CD4-positive, alpha-beta T cell treated with Interleukin-1 beta for 1 hour (primary cell): ENCODE measurements at places on chromosomes 6 and 20.

- DNase-seq: no peak
Observed at GRCh38 chr6:137025786-137026730, 18.7 kb downstream of the IL20RA start.

DNA sequence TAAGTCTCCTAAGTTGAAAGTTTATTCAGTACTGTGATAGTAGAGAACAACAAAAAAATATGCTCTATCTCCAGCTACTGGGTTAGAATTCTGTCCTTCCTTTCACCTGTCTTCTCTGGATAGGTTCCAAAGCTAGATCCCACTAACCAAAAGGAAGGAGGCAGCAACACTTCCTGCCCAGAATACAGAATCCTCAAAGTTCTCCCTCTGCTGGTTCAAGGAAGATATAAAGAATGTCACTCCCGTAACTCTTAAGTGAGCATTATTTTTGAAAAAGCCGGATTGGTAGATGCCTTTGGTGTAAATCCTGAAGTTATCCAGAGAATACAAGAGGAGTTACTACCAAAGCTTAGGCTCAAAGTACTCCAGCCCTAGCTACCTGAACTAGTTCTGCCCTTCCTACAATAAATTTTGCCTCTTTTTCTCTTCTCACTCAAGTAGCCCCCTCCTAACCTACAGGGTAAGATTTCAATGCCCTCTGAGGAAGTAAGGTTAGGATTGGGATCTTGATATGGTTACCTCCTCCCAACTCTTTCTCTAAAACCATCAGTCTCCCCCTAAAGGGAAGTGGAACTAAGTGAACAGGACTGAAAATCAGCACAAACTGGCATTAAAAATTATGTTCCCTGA, 26.0 kb upstream of the CRIP3 start:
- no peak for DNase-seq

DNA sequence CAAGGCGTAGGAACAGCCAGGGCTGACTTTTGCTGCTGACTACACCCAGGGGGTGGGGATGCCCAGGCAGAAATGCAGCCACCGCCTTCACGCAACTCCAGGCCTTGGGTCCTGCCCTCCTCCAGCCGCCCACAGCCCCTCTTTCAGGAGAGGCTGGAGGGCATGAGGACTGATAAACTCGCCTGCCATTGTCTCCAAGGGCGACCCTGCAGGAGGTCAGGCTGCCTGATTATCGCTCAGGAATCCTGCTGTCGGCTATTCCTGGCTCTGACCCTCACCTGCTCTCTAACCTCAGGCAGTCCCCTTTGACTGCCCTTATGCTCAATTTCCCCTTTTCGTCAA, 62.0 kb upstream of the HDDC2 start:
- DNase-seq: no peak

DNA sequence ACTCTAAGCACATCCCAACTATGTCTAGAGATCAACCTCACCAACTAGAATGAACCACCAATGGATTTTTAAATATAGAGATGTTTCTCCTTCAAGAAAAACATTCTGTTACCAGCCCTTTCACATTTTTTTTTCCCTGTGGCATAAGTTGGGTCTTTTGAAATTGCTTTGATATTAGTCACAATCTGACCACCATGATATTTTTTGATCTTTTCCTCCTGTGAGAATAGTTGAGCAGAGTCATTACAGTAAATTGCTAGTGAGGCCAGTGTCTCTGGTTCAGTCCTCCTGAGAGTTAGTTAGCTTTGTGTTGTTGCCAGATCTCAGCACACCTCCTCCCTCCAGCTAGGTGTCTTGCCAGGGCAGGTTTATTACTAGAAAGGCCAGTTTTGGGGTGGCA, 79.7 kb upstream of the MYLIP start:
- no peak for DNase-seq

DNA sequence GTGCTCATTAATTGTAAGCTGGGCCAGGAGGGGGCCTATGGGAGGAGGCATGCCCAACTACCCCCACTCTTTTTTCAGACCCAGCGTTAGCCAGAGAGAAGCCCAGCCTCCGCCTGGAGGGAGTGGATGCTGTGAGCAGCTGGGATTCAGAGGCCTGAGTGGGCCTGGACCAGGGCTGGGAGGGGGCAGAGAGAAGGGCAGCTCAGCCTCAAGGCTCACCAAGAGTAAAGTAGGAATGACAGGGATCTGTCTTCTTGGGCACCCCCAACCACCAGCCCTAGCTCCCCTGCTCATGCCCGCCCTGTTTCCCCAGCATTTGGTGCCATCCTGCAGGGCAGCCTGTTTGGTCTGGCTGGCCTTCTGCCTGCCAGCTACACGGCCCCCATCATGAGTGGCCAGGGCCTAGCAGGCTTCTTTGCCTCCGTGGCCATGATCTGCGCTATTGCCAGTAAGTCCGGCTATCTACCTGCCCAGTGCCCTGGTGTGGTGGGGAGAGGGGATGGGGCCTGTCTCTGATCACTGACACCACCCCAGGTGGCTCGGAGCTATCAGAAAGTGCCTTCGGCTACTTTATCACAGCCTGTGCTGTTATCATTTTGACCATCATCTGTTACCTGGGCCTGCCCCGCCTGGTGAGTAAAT, 6.8 kb downstream of the SLC29A1 start:
- no peak for DNase-seq

DNA sequence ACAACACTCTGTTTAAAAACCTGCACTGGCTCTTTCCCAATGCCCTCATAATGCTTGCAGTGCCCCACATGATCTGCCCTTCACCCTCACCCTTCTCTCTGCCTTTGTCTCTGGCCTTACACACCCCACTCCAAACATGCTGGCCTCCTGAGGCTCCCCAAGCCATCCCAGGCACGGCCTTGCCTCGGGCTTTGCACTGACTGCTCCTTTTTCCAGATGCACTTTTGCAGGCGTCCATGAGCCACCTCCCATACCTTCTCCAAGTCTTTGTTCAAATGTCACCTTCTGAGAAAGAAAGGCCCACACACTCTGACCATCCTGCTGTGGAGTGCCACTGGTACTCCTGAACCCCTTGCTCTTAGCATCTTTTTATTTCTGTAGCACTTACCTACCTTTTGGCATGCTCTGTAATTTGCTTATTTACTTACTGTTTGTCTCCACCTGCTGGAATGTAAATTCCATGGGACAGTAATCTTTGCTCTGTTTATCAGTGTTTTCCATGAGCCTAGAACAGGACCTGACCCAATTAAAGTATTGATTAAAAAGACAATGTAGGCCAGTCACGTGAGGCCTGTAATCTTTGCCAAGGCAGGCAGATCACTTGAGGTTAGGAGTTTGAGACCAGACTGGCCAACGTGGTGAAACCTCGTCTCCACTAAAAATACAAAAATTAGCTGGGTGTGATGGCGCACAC, 30.7 kb downstream of the GFRA4 start:
- no peak for DNase-seq

DNA sequence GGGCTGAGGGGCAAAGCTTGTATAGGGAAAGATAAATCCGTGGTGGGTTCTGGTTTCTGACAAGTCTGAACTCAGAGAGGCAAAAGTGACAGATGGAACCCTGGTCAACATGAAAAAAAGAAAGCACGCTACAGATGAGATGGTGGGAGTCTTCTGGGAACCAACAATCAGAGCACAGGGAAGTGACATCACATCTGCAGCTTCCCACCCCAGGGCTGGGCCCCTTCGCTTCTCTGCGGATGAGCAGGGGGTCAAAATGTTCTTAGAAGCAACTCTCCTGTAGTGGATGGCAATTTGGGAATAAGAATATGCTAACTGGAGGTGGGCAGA, 129.2 kb upstream of the AKAP12 start:
- no peak for DNase-seq

DNA sequence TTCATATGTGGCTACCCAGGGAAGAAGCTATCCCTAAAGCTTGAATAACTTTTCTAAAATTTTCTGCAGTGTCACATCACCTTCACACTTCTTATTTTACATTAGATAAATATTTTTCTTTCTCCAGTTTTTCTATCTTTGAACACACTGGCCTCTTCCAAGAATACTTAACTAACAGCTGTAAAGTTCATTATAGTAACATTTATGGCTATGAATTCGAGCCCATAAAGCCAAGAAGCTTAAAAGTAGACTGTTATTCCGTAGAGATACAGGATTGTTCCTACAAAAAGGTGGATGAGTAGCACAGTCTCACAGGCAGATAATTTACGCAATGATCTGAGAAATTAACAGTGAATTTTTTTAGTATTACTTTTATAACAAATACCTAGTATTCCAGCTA, 55.7 kb upstream of the BMP5 start:
- DNase-seq: no peak

- DNase-seq: no peak
Observed at GRCh38 chr6:140178520-140178919, 804.1 kb upstream of the CITED2 start.

GRCh38 chr20:39670988-39671387, 708.8 kb downstream of the DHX35 start:
- DNase-seq: no peak

DNA sequence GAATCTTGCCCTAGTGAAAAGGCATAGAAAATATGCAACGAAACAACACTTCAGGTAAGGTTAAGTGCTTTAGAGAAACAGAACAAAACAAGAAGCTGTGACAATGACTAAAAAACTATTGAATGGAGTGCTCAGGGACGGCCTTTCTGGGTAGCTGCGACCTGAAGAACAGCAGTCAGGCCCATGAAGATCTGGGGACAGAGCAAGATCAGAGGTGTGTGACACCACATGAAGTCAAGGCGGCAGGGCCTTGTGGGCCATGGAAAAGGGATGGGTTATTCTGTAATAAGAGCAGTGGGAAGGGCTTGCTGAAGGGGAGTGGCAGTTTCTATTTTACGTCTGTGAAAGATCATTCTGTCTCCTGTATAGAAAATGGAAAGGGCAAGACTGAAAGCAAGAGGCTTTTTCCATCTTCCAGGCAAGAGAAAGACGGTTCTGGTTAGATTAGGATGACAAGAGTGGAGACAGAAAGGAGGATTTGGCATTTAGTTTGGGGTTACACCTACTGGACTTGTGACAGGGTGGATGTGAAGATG, 5.1 kb downstream of the UBE2V1 start:
- DNase-seq: no peak

GRCh38 chr6:113763876-113764275, 93.3 kb upstream of the MARCKS start:
- DNase-seq: no peak

DNA sequence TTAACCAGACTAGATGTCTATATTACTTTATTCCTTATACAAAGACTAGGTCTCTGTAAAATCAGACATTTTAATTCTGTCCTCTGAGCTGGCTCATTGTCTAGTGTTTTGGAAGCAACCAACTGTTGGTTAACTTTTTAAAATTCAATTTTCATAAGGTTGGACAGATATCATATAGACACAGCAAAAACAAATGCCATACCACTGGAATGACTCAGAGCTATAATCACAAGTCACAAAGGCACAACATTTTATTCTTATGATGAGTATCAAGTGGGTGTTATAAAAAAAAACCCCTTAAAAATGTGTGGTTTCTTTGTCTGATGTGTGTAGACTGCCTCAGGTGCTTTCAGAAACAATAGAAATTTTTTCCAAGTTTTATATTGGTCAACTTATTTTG, 296.2 kb upstream of the MARCKS start:
- DNase-seq: no peak

- DNase-seq: no peak
Observed at GRCh38 chr6:154488248-154488593, 22.3 kb downstream of the CNKSR3 start.

GRCh38 chr20:47586649-47587294, 85.1 kb downstream of the NCOA3 start:
- no peak for DNase-seq

- no peak for DNase-seq
Observed at GRCh38 chr6:19795211-19795610, 42.0 kb upstream of the ID4 start.

- DNase-seq: no peak
Observed at GRCh38 chr20:39146394-39146793, 184.2 kb downstream of the DHX35 start.

DNA sequence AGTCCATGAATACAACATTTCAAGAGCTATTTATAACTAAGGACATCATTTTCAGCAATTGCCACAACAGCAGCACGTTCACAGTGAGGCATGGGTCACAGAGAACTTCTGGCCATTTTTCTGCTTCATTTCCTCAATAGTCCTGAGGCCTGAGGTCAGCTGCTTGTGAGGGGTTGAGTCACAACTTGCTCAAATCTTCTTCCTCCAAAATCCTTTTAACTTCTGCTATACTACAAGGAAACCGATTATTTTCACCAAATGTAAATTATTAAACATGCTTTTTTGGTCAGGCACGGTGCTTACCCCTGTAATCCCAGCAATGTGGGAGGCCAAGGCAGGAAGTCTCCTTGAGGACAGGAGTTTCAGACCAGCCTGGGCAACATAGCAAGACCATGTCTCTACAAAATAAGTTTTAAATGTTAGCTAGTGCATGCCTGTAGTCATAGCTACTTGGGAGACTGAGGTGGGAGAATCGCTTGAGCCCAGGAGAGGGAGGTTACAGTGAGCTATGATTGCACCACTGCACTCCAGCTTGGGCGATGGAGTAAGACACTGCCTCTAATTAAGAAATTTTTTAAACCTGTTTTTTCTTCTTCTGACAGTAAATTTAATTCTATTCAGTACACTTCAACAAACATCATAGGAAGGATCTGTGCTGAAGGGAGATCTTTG, 11.1 kb upstream of the SLC16A10 start:
- DNase-seq: no peak

GRCh38 chr6:156256161-156256560, 521.0 kb upstream of the ARID1B start:
- DNase-seq: no peak

DNA sequence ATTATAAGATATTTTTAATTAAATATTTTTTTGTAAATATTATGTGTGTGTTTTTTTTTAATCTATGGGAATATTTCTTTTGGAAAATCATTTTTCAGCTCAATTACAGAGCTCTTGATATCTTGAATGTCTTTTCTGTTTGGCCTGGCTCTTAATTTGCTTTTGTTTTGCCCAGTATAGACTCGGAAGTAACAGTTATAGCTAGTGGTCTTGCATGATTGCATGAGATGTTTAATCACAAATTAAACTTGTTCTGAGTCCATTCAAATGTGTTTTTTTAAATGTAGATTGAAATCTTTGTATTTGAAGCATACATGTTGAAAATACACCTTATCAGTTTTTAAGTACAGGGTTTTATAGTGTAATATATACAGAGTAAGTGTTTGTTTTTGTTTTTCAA, 2.6 kb downstream of the ID4 start:
- no peak for DNase-seq

DNA sequence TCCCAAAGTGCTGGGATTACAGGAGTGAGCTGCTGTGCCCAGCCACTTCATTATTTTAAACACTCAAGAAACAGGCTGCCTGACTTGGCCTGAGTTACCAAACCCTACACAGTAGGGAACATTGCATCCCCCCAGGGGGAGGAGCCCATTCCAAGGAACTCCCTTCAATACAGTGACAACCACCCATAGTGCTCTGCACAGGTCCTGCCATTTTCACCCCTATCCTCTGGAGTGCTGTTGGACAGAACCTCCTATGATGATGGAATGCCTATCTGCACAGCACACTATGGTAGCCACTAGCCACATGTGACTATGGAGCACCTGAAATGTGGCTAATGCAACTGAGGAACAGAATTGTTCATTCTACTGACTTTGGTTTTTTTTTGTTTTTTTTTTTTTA, 11.7 kb downstream of the ACOT8 start:
- DNase-seq: no peak
